ENCODE measurements at places on chromosomes 12 and 14.

DNA sequence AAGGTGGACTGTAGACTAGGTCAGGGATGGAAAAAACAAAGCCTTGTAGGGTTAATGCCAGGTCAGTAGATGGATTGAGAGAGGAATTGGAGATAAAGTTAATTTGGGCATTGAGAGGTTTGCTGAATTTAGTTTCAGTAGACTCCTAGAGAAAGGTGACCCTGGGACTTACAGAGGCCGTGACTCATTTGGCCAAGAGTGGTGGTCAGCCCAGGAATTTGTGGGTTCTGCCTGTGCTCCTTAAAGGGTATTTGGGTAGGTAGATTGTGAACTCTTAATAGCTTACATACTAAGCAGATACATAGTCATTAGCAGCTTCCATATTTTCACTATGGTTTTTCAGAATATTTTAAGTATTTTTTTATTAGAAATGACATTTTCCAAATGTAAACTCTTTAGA, 21.8 kb downstream of the PLEKHA5 start:
- no peak for DNase-seq

DNA sequence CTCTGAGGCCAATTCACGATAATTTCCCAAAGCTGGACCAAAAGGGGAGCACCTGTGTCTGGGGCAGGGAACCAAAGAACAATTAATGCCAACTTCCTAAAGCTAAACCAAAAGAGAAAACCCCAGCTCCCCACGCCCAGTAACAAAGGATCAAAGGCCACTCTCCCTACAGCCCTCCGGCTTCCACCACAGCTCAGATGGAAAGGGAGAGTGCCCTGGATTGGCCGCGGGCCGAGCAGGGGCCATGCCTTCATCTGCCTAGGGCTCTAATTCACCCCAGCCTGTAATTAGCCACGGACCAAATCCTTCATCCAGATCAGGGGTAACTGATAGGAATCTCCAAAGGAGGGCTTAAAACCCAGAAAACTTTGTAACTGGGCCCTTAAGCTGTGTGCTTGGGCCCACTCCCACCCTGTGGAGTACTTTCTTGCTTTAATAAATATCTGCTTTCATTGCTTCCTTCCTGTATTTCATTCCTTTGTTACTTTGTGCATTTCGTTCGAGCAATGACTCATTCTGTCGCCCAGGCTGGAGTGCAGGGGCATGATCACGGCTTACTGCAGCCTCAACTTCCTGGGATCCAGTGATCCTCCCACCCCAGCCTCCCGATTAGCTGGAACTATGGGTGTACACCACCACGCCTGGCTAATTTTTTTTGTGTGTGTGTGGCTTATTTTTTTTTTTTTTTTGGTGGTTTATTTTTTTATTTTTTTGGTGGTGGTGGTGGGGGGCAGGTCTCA, 65.5 kb upstream of the PPP4R3A start:
- no peak for DNase-seq

- no peak for DNase-seq
Measured at GRCh38 chr12:71945883-71946282, 7.2 kb downstream of the TPH2 start.

DNA sequence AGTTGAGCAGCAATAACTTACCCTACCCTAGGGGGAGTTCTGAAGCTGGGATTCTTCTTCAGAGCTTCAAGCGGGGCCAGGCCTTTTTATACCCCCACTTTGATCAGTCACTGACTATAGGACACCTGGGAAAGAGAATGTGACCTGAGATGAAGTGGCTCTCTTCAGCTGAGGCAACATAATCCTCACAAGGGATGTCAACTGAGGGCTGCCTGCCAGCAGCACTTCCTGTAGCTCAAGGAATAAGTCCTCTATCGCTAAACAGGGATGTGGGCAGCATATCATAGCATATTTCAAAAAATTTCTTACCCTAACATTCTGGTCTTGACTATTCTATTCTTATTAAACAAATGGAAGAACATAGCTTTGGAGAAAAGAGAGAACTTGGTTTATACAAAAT, 17.4 kb downstream of the LGALS3 start:
- no peak for DNase-seq

DNA sequence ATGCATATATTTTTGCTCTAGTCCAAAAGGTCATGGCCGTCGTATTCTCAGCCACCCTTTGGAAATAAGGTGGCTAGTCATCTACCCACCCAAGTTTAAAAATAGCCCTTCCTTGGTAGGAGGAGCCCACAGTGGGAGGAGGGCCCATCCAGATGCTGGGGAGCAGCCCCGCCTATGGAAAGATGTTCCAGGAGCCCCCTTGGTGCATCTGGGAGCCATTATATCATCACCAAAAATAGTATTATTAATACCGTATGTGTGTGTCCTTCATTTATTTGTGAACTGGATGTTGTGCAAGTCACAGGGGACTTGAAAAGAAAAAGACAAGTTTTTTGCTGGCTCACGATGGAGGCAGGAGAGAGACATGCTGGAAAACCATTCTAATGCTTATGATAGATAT, 34.0 kb downstream of the EMP1 start:
- no peak for DNase-seq

DNA sequence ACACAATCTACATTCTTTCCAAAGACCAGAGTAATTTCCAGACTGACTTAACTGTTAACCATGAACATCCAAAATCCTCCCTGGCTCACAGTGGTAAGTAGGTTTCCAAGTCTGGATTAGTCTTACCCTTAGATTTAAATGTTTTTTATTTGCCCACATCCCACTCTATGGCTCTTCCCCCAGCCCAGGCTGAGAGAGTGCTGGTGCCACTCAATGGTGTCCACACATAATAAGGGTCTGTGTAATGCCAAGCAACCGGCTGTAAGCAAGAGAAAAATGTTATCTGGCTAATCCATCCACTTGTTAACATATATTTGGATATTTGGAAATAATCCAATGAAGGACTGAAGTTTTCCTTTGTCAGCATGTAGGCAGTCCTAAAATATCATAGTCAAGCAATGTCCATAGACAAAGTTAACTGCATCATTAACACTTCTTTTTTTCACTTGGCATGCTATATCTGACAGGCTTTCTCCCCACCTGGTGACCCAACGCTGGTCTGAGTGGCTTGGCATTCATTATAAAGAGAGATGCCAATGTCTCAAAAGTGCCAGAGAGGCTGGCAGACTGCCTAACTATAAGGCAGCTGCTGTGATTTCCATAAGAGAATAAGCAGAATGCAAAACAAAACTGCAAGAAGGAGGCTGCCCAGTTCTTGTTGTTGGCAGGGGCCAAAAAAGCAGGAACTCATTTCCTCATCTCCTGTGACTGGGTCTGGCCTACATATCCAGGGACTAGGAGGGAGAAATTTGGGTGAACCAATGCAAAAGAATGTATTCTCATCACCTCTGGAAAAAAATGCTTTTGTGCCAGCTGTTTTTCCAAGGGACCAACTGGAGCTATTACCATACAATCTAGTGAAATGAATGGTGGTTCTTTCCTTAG, 13.9 kb upstream of the HOXC13 start:
- no peak for DNase-seq

DNA sequence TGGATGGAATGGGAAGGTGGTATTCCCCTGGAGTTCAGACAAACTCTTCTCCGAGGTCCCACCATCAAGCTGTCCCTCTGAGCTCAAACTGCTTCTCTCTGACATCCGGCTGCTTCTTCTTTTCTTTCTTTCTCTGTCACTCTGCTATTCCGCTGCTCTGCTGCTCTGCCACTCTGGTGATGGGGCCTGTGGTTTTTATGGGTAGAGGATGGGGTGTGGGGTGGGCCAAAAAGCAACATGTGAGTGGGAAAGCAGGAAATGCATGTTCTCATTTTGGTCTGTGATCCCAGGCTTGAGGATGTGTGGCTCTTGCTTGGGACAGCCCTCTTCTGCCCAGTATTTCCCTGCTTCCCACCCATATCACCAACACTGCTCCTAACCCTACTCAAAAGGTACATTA, 30.6 kb downstream of the CLECL1 start:
- DNase-seq, result no peak

- DNase-seq, result peak; percentile 85
Measured at GRCh38 chr14:88554457-88555286, at the start of gene PTPN21. TSS of gene PTPN21 (minus strand) at chr14:88555007. CDS start at chr14:88550417, 4,590 bp downstream.

GRCh38 chr12:102503831-102504230, 23.5 kb upstream of the IGF1 start:
- DNase-seq, result no peak

DNA sequence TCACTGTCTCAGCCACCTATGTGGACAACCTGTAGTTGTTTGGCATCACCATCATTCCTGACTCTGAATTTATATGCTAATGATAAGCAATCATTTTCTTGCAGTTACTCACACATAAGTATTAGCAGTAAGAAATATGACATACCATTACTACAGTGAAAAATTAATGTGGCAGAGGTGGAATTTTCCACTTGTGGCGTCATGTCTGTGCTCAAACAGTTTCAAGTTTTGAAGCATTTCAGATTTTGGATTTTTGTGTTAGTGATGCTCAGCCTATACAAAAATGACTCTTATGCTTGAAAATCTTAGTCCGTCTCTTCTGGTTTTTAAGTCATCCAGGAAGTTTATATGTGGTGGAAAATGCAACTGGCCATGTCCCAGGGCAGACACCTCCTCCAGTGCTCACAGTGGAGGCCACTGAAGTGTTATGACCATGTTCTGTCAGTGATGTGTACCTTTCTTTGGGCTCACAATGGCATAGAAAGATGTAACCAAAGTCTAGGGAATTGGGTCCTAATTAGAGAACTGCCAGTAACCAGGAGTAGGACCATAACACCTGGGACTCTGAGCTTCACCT, 220.6 kb downstream of the SYT1 start:
- no peak for DNase-seq

DNA sequence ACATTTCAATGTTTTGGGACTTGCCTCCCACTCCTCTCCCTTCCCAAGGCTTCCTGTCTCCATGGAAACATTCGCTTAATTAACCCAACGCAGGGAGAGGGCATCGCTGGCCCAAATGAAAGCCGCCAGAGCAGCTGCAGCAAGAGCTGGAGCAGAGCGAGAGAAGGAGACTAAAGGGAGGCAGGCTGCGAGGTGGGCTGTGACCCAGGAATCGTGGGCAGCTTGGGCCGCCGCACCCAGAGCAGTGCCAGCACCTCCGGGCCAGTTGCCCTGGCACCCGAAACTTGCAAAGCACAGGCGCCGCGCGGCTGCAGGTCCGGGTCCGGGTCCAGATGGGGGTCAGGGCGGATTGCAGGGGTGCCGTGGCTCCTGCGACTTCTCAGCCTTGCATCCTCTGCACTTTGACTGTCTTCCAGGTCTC, 43.5 kb upstream of the PTPRQ start:
- DNase-seq, result no peak

GRCh38 chr14:37584211-37585100, 10.6 kb downstream of the FOXA1 start:
- no peak for DNase-seq

DNA sequence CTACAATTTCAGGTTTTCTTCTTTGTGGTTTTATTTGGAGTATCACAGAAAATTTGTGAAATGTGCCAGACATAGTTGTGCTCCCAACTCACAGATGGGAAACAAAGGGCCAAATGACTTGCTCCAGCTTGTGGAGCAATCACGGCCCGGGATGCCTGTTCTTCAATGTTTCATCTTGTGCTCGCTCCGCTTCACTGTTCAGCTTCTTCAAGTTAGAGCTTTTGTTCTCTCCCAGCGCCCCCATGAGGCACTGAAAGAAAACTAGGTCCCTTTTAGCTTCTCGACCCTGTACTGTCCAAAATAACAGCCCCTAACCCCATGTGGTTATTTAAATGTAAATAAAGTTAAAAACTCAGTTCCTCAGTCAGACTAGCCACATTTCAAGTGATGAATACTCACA, 187.9 kb upstream of the STXBP6 start:
- no peak for DNase-seq

DNA sequence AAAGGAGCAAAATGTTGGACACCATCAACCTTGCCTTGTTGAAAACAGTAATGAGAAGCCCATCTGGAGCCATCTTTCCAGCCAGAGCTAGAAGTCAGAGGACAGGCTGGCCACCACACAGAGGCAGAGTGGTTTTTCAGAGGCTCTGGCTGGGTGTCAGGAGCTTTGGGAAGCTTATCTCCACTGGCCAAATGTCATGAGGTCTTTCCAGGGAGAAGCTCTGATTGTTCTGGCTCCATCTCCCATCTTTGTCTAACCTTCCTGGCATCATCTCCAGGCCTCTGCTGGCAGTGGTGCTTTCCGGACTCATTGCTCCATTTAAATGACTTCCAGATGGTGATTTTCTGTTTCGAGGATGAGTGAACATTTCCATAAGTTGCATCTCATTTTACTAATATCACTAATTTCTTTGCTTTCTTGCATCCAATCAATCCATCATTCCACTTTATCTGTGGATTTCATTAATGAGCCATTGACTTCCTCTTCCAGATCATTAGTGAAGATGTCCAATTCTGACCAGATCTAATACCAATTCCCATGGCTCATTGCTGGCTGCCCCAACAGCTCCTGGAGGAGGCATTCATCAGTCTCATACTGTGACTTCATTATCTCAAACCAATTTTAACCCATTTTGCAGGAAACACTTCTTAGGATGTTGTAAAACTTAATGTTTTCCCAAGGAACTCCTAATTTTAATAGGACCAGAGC, 35.3 kb upstream of the TMTC1 start:
- no peak for DNase-seq

GRCh38 chr14:90560558-90560957, 163.7 kb downstream of the CALM1 start:
- DNase-seq, result no peak

DNA sequence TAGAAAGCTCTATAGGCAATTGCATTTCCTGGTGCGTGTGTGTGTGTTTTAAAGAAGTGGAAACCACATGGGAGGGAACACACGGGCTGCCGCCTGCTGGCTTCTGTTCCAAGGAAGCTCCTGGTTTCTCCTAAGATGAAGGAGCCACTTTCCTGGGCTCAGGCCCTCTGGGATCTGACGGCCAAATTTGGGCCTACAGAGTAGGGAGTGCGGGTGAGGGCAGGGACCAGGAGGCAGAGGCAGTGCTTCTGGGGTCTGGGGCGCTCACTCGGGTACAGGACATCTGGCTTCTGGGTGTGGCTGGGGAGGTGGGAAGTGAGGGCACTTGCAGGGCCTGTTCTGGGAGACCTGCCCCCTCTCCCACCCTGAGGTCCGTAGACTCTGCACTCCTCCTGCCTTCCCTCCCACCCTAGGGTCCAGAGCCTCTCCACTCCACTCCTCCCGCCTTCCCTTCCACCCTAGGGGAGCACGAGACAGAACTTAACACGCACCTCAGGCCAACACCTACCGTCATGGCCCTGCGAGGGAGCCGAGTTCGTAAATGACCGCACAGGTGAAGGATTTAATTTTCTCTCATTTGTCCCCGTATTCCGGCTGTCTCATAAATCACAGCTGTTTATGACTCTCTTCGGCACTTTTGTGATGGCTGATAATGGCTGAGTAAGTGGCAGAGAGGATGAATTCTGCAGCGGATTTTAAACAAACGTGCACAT, 127.7 kb downstream of the KIF26A start:
- DNase-seq, result no peak

- no peak for DNase-seq
Measured at GRCh38 chr14:67942080-67942710, 122.6 kb downstream of the RAD51B start.

- no peak for DNase-seq
Measured at GRCh38 chr12:49909826-49910225, 6.1 kb upstream of the FAIM2 start.

DNA sequence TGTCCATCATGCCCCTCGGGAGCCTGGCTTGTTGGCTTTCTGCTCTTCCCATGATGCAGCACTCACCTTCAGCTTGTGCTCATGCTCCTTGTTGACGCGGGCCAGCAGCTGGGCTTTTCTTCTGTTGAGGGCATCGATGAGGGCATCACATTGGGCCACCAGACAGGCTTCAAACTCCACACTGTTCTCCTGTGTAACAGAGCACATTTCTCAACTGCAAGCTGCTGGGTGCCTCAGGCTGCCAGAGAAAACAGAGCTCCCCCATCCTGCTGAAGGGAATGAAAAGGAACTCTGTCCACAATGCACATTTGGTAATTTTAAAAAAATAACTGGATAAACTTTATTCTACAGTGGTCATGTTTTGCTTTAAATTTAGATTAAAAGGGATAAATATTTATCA, 72.1 kb downstream of the TRIM9 start:
- no peak for DNase-seq
